ENCODE measurements at places on chromosomes 3 and 15.

DNA sequence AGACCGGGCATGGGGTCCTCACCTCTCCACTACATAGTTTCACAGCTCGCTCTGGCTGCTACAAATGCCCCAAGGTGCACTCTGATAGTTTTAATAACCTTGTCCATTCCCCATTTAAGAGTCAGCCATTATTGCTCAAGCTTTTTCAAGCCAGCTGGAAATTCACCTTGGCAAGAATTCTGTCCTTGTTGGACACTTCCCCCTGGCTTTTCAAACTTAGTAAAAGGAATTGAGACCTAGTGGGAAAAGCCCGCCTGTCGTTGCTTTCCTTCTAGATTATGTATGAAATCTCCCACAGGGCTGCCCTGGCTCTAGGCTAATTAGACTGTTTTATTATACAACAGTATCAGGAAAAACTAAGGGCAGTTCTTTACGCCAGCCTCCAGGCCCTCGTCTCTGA lies 293.7 kb upstream of the GADL1 start:
- DNase-seq: no peak

GRCh38 chr3:154795582-154795981 lies 284.5 kb upstream of the MME start:
- DNase-seq: peak; percentile 92

DNA sequence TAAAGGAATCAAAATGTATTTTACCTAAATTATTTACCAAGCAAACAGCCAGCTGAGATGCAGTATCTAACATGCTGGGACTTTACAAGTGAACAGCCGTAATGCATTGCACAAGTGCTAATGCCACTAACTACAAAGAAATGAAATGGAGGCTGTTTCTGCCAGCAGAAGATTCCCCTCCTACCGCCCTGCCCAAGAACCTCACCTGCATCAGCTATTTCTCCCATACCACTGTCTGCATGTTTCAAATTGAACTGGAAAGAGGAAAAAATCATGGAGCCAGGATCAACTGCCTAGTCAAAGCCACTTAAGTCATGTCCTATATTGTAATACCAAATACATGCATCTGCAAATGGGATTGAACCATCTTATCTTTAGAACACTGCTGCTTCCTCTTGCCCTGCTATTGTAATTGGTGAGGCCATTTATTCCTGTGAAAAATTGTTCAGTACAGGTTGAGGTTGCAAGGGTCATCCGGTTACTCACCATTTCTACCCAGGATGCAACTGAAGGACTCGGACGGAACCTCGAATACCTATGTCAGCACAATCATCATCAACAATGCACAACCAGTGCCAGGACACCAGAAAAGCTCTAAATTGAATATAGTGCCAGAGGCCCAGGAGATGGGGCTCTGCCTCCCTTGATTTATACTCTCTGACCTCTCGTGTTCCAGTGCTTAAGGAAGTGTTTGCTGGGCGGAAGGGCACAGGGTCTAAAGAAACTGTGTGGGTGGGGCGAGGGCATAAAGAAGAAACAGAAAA lies 27.5 kb downstream of the ANXA2 start:
- peak; percentile 80 for DNase-seq

DNA sequence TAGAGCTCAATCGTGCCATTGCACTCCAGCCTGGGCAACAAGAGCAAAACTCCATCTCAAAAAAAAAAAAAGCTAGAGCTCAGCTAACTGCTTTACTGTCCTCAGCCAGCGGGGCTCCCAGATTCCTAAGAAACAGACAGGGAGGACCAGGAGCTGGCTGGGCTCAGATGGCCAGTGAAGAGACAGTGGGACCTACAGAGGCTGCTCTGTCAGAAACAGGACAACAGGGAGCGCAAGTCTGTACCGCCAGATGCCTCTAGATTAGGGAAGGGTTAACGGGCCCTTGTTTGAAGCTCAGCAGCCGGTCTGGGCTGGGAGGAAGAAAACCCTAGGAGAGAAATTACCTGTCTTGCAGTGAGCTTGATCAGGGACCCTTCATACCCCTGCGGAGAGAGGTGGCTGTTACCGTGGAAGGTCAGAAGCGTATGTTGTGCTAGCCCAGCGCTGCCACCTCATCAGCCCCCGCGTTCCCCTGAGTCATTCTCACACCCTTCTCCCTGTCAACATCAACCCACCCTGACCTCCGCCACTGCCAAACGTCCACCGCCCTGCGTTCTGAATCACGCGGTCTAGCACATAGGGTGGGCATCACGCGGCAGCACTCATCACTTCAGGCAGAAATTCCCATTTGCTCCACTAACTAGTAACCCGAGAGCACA lies 25.3 kb downstream of the RBPMS2 start:
- no peak for DNase-seq

DNA sequence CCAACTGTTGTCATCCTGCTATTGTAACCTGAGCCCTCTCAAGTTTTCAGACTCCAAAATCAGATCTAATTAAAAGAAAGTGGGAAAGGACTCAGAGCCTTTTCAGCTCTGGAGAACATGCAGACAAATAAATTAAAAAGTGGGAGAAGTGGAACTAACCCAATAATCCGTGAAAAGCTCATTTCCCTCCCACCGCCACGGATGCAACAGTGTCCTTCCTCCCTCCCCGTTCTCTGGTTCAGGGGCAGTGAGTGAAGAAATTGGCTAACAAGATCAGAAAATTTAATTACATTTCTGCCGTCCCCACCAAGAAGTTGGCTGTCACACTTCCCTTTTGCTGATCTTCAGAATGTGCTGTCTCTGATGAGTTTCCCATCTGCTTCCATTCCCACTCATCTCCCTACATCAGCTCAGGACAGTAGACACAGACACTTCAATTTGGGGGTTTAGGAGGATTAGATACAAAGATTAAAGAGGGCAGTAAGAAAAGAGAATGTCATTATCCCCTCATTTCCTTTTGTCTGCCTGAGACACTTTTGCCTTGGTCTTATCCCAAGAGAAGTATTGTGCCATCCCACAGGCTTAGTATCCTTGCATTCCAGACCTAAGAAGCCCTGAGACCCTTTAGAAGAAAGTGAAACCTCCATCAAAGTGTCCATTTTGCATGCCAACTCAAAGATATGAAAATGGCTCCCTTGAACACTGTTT lies 335.7 kb upstream of the PPP2R3A start:
- DNase-seq: no peak

DNA sequence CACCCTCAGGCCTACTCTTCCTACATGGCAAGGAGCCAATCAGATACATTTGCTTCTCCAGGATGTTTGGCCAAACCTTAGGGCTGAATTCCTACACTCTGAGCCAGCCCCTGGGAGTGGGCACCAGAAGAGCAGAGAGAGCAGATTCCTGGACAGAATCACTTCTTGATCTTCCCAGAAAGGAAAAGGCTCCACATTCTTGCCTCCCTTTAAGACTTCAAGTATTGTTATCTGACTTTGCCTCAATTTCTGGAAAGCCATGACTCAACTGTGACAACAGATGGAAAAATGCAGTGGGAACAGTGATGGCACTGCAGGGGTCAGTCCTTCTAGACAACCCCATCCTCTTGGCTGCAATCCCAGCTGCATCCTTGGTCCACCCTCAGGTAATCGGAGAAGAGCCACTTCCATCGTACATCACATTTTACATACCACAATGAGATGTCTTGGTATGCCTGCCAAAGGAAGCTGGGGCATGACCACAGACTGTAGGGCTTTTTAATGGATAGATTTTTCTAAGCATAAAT lies 21.0 kb downstream of the SLCO2A1 start:
- DNase-seq: peak; percentile 99

DNA sequence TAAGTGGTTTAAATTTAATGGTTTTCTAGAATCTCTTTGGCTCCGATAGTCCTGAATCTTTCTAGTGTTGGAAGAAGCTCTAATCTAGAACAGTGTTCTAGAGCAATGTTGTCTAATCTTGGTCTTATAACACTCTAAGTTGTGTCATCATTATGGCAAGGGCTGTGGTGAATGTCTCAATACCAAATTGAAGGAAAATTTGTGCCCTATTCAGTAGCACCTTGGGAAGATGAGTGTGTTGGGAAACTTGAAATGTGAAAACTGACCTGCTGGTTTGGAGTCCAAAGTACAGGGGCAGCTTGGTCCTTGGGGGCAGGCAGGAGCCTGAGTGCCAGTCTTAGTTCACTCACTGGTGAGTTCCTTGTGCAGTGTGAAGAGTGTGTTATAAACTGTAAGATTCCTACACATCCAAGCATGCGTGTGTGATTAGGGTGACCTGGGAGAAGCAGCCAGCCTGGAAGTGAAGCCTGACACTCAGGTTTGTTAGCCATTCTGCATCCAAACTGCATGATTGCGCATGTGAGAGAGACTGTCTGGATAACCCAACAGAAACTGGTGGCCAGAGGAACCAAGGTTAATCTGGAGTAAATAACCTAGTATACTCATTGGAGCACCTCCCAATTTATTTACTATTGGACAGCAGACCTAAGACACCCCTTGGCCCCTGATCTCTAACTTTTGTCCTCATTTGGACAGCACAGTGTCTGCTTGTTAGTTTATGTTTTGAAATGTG lies 14.6 kb downstream of the ZNF592 start:
- no peak for DNase-seq

DNA sequence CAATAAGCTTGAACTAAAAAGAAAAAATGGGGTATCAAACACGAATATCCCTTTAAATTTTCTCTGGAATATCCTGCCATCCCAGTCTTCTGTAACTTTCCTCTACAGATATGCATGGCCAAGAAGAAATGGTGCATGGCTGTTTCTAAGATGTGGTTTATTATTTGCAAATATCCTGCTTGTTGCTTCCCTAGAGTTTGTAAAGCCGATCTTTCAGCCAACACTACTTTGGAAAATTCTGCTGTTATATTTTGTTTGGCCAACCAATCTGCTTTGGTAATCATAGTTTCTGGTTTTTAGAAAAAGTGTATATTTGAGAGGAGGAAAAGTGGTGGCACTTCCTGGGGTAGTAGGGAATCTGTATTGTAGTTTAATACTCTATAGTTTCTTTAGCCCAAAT lies 13.9 kb downstream of the PHLDB2 start:
- no peak for DNase-seq

DNA sequence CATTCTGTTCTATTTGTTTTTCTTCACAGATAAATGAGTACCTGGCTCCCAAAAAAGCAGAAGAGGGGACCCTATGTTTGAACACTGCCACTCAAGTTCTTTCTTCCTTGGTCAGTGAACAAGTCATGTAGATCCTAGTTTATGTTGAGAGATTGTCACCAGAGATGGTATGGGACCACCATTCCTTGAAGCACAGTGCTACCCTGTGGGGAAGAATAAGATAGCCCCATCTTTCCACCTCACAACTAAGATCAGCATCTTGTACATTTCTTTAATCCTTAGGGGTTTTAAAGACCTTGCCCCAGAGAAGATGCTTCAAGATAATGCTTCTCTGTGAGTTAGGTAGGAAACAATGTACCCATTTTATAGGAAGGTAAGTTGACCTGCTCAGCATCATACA lies 233.5 kb upstream of the WNT5A start:
- DNase-seq: no peak

DNA sequence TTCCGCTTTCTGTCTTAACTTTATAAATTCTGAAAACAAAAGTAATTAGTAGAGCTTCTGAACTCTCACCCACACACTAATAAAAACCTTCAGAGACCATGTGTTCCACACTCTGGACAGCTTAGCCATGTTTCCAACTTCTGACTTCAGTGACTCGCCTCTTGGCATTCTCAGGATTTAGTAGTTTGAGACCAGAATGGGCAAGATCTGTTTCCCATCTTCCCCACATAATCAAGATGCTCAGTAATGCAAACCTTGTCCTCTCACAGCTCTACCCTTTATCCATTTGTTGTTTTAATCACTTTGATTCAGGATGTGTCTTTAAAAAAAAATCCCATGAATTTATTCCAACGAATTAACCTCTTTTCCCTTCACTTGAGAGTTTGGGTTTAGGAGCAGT lies 166.6 kb upstream of the SLC24A5 start:
- no peak for DNase-seq

Data from kidney tubule cell (primary cell).